ENCODE measurements at places on chromosomes 2 and 18. TPM values are rescaled to one million over a fixed set of nuclear protein-coding genes. Genes with fewer than 3 reads are reported as not detected.
A peak's percentile ranks its signal among the peaks of the same experiment; 100 is the strongest.

FEV gene
- polyA plus RNA-seq, result not detected

DUSP19 gene
- 2.4 TPM for polyA plus RNA-seq

POTEC gene
- polyA plus RNA-seq, result not detected

ZSWIM2 gene
- polyA plus RNA-seq, result not detected

POTEI gene
- polyA plus RNA-seq, result not detected

SLC39A6 gene
- 6.6 TPM for polyA plus RNA-seq

KLHL41 gene
- polyA plus RNA-seq, result 0.72 TPM

CFAP65 gene
- not detected for polyA plus RNA-seq

LIPG gene
- polyA plus RNA-seq, result 0.24 TPM

SNORC gene
- 0.94 TPM for polyA plus RNA-seq

FOXI3 gene
- polyA plus RNA-seq, result not detected

IL1F10 gene
- polyA plus RNA-seq, result not detected

NEURL3 gene
- polyA plus RNA-seq, result 1.2 TPM

DNA sequence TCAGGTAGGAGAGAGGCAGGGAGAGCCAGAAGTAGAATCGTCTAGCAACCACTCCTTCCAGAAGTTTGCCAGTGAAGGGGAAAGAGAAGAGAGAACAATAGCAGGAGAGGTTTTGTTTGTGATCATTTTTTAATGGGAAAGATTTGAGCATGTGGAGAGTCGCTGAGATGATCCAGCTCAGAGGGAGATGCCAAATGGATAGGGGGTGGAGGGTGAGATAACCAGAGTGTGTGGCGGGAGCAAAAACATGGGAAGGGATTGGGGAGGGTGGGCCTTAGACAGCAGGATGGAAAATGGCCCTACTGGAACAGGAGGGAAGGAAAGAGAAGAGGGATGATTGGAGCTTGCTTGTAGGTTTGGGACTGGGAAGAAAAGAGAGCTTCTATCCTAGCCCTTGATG lies 269.8 kb downstream of the GLI2 start:
- H3K27me3 ChIP-seq, result peaks cover 8% of the 10 kb centered on the region
- no peak overlapping the region for H3K4me3 ChIP-seq
- H3K27ac ChIP-seq, result no peak overlapping the region
- no peaks in the 10 kb centered on the region for H3K36me3 ChIP-seq

DNA sequence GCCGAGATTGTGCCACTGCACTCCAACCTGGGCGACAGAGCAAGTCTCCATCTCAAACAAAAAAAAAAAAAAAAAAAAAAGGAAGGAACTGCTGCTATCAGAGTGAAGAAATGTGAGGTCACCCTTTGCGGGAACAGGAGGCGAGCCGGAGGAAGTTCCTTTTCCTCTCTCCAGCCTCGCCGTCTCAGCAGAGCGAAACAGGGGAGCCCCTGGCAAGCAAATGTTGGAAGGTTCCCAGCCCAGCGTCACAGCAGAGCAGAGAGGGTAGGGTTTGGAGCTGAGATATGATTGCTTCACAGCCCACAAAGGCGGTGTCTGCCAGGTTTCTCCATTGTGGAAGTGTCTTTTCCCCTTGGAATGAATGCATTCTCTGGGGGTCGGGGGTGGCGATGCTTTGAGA lies 28.5 kb downstream of the SLC20A1 start:
- DNase-seq, result peak; percentile 89
- H3K27ac ChIP-seq, result peak overlapping the region; percentile 85
- H3K4me1 ChIP-seq, result peaks cover 23% of the 10 kb centered on the region
- H3K4me3 ChIP-seq, result peak overlapping the region; percentile 4
- H3K27me3 ChIP-seq, result no peaks in the 10 kb centered on the region

GRCh38 chr2:165610591-165611029 lies 141.1 kb downstream of the CSRNP3 start:
- no peaks in the 10 kb centered on the region for H3K4me1 ChIP-seq
- H3K27me3 ChIP-seq, result no peaks in the 10 kb centered on the region
- no peak overlapping the region for H3K27ac ChIP-seq

DNA sequence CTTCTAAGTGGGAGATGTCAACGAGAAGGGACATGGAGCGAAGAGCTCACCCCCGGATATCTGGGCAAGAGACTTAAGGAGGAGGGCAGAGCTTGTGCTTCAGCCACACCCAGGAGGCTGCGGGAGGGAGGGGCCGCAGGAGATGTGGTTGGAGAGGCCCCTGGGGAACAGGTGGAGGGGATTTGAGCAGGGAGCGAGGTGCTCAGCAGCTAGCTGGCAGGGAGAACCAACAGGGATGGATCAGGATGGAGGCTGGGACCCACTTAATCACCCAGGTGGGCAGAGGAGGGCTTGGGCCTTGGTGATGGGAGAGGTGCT lies 78.3 kb downstream of the MBP start:
- peak; percentile 89 for DNase-seq
- peaks cover 10% of the 10 kb centered on the region for H3K36me3 ChIP-seq
- H3K4me3 ChIP-seq, result no peak overlapping the region
- H3K4me1 ChIP-seq, result peaks cover 56% of the 10 kb centered on the region
- peak overlapping the region; percentile 97 for H3K27ac ChIP-seq

DNA sequence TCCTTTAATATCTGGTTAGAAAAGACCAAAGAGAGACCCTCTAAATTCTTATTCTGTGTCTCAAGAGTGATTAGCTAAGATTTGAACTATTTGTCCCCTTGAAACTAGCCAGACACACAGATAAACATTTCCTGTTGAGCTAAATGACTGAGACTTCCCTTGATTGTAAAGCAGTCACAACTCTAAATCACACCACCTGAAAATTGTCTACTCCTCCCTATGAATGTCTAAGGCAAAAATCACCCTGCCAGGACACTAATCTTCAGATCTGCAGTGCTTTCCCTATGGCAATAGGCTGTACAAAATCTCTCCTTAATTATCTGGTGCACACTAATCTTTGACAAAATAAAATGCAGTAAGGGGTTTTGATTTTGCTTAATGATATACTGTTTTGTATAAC lies 200.5 kb upstream of the GULP1 start:
- no peaks in the 10 kb centered on the region for H3K27me3 ChIP-seq
- no peaks in the 10 kb centered on the region for H3K36me3 ChIP-seq
- no peak overlapping the region for H3K4me3 ChIP-seq
- H3K27ac ChIP-seq, result no peak overlapping the region
- H3K4me1 ChIP-seq, result no peaks in the 10 kb centered on the region

- H3K27ac ChIP-seq, result no peak overlapping the region
- H3K4me3 ChIP-seq, result no peak overlapping the region
- H3K36me3 ChIP-seq, result no peaks in the 10 kb centered on the region
- H3K4me1 ChIP-seq, result no peaks in the 10 kb centered on the region
- DNase-seq, result no peak
- no peaks in the 10 kb centered on the region for H3K27me3 ChIP-seq
Measured at GRCh38 chr18:50162486-50163304, 32.3 kb downstream of the MYO5B start.

GRCh38 chr2:128738446-128739110 lies 419.9 kb upstream of the HS6ST1 start:
- no peak overlapping the region for H3K4me3 ChIP-seq
- no peak for DNase-seq
- no peaks in the 10 kb centered on the region for H3K36me3 ChIP-seq
- peaks cover 27% of the 10 kb centered on the region for H3K4me1 ChIP-seq

GRCh38 chr18:51066273-51066672 lies 36.3 kb downstream of the SMAD4 start:
- H3K36me3 ChIP-seq, result peaks cover 94% of the 10 kb centered on the region
- DNase-seq, result no peak
- no peak overlapping the region for H3K4me3 ChIP-seq
- no peak overlapping the region for H3K27ac ChIP-seq
- no peaks in the 10 kb centered on the region for H3K27me3 ChIP-seq

DNA sequence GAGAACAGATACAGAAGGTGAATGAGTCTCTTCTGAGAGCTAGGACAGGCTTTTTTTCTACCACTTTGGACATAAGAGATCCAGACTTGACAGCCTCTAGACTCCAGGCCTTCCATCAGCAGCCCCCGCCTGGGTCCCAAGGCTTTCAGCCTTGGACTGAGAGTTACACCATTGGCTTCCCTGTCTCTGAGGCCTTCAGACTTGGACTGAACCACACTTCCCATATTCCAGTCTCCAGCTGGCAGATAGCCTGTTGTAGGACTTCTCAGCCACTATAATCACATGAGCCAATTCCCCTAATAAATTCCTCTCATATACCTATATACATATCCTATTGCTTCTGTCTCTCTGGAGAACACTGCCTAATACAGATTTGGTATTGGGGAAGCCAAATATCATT lies 128.2 kb downstream of the MCFD2 start:
- H3K4me3 ChIP-seq, result no peak overlapping the region
- H3K4me1 ChIP-seq, result no peaks in the 10 kb centered on the region
- H3K36me3 ChIP-seq, result no peaks in the 10 kb centered on the region
- H3K27me3 ChIP-seq, result no peaks in the 10 kb centered on the region
- no peak for DNase-seq

- no peaks in the 10 kb centered on the region for H3K4me1 ChIP-seq
- no peak overlapping the region for H3K4me3 ChIP-seq
- H3K27ac ChIP-seq, result no peak overlapping the region
- H3K27me3 ChIP-seq, result no peaks in the 10 kb centered on the region
- H3K36me3 ChIP-seq, result no peaks in the 10 kb centered on the region
- no peak for DNase-seq
Measured at GRCh38 chr18:49768051-49768391, 45.3 kb downstream of the ACAA2 start.

GRCh38 chr2:203797712-203798111 lies 69.9 kb upstream of the CTLA4 start:
- H3K36me3 ChIP-seq, result no peaks in the 10 kb centered on the region
- no peak overlapping the region for H3K27ac ChIP-seq
- peaks cover 4% of the 10 kb centered on the region for H3K4me1 ChIP-seq

DNA sequence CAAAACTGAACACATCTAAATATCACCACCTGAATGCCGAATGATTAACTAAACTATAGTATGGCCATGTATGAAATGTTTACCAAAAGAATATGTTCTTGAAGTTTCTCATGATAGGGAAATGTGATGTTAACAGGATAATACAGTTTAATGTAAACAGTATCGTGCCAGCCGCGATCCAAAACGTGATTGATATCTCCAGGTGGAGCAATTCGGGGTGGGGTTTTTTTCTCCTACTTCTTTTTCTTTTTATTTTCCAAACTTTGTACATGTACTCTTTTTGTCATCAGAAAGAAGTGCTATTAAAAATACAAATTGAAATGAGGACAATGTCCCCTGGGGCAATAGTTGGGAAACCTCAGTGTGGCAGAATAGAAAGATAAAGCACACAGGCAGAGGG lies 4.0 kb upstream of the BIN1 start:
- DNase-seq, result peak; percentile 27
- H3K36me3 ChIP-seq, result no peaks in the 10 kb centered on the region
- H3K27ac ChIP-seq, result no peak overlapping the region

- no peak overlapping the region for H3K27ac ChIP-seq
- no peaks in the 10 kb centered on the region for H3K4me1 ChIP-seq
- no peak overlapping the region for H3K4me3 ChIP-seq
- H3K36me3 ChIP-seq, result no peaks in the 10 kb centered on the region
Measured at GRCh38 chr2:18077704-18078103, 199.2 kb downstream of the KCNS3 start.

- H3K27me3 ChIP-seq, result no peaks in the 10 kb centered on the region
- H3K4me1 ChIP-seq, result peaks cover 24% of the 10 kb centered on the region
- DNase-seq, result no peak
- no peak overlapping the region for H3K4me3 ChIP-seq
- H3K27ac ChIP-seq, result peak overlapping the region; percentile 39
Measured at GRCh38 chr2:45765728-45766254, 114.3 kb downstream of the PRKCE start.

DNA sequence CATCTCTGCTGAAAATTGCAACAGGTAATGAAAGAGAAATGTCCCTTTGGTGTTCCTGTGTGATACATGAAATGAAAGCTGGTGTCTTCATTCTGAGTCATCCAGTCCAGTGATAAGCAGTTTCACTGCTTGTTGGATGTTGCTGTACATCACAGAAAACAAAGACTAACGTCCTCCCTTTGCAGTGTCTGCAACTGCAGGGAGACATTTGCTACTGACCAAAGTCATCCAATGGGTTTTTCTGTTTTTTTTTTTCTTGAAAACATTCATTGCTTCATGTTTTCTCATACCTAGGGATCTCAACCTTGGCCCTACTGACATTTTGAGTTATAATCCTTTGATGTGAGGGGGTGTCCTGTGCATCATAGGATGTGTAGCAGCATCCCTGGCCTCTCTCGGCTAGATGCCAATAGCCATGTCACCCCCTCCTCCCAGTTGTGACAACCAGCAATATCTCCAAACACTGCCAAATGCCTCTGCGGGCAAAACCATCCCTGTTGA lies 63.6 kb upstream of the FZD5 start:
- no peaks in the 10 kb centered on the region for H3K27me3 ChIP-seq
- H3K27ac ChIP-seq, result no peak overlapping the region
- DNase-seq, result no peak
- no peaks in the 10 kb centered on the region for H3K4me1 ChIP-seq

All from spleen (tissue), 13 donors.